Hippocampal formation (tissue), 2 donors: ENCODE measurements at places on chromosomes 13 and 19.

DNA sequence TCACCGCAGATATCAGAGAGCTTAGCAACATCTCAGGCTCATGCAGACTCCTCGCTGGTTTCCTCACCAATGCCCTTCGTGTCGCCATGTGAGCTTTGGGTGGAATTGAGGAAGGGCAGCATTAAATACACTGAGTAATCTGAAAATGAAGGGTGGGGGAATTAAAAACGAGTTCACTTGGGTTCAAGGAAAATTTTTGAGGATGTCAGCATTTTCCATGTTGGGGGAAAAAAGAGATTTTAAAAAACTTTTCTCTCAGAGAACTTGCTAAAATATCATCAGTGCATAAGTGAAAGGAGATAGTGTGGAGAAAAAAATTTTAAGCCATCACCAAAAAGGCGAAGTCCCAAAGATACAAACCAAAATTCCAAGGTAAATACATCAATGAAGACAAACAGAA is 359.3 kb downstream of the KCNRG start:
- DNase-seq, result no peak

- no peak for DNase-seq
These were observed 70.9 kb downstream of the TM9SF2 start for GRCh38 chr13:99572131-99572530.

DNA sequence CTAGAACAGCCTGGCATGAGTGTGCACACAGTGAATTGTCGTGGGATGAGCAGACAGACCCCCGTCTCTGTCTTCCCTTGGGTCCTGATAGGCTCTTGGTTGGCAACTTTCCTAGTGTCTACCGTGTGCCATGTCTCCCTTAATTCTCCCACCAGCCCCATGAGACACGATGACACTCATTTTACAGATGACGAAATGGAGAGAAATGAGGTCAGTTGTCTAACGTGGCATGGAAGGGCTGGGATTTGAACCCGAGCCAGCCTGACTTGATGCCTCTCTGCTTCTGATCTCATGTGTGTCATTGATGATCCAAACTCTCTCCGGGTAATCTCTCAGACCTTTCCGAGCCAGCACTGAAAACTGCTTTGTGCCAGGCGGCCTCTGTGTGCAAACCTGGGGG is 8.4 kb upstream of the KLK14 start:
- no peak for DNase-seq

DNA sequence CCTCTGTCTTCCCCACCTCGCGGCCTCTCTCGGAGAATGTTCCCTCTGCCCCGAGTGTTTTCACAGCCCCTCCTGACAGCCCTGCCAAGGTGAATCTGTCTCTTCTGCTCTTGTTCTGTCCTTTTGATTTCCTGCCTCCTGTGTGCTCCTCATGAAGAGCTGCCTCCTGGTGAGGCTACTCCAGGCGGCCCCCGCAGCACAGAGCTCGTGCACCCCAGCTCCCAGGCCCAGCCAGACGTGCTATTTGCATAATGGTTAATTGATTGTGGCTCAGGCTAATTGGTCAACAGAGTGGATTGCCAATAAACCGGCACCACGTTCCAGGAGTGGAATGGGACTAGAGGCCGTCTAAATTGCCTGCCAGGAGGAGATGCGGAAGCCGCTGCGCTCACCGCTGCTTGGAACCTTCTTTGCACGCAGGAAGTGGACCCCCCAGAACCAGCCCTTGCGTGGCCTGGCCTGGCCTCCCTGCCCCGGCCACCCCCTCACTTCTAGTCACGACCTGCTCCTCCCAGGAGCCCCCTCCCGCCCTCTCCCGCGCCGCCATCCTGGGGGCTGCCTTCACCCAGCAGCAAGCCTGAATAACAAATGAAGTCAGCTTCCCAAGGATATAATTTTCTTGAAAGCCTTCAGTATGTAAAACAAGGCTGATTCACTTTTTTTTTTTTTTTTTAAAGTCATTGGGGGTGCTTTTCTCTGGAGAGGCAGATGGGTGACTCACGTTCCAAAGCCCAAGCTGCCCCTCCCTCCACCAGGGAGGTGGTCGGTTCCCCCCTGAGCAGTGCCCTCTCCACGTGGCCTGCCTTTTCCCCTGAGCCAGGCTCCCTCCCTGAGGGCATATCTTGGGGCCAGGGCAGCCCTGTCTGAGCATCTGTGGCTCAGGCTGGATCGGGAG is 144.0 kb downstream of the KDM4B start:
- no peak for DNase-seq

- DNase-seq, result peak; percentile 64
These were observed 10.9 kb downstream of the APOC1 start for GRCh38 chr19:44925114-44925891.

- no peak for DNase-seq
These were observed 224.5 kb downstream of the EFNB2 start for GRCh38 chr13:106311004-106311403.

DNA sequence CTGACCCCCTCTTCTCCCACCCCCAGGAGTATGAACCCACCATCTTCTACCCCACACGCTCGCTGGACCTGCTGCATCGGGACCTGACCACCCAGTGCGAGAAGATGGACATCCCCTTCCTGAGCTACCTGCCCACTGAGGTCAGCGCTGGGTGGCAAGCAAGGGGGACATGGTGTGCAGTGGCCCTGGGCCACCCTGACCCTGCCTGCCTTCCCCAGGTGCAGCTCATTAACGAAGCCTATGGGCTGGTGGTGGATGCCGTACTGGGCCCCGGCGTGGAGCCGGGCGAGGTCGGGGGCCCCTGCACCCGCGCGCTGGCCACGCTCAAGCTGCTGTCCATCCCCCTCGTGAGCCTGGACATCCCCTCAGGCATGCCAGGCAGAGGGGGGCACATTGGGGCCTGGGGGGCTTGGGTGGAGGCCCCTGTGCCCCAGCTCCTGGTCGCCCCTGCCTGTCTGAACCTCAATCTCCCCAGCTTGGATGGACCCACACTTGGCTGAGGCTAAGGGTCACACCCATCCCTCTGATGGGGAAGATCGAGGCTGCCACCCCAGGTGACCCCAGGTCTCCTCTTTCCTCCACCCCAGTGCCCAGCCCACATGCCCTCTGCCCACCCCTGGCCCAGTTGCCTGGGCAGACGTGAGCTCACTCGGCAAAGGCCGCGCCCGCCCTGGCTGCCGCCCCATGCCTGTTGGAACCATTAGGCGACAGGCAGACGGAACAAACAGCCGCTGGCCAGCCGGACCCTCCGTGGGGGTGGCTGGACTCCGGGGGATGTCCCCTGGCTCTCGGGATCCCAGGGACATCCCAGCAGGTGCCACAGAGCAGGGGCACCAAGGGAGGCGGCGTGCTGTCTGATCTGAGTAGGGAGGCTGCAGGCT is 2.5 kb upstream of the CILP2 start:
- no peak for DNase-seq

GRCh38 chr13:113456116-113456702 is 2.9 kb upstream of the ADPRHL1 start:
- DNase-seq, result no peak

GRCh38 chr19:3721887-3722442 is 13.8 kb downstream of the TJP3 start:
- DNase-seq, result no peak

DNA sequence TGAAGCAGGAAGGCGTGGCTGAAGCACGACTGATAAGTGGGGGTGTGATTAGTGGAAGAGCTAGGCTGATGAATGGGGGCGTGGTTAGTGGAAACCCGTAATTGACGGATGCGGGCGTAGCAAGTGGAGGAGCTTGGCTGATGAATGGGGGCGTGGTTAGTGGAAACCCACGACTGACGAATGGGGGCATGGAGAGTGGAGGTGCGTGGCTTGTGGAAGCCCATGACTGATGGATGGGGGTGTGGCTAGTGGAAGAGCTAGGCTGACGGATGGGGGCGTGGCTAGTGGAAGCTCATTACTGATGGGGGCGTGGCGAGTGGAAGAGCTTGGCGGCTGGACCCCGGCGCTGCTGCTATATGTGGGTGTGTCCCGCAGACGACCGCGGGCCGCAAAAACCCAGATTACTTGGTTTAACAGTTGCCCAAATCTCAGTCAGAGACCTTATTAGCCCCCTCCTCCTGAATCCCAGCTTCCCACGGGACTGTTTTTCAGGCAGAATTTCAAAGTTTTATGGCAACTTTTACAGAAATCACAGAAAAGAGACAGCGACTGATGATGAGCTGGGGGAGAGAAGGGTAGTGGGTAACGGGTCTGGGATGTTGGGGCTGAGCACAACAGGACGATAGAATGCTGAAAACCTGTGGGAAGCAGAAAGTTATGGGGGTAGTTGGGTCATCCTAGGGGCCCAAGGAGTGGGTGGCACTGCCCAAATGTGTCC is 9.0 kb upstream of the MEIS3 start:
- DNase-seq, result peak; percentile 70

DNA sequence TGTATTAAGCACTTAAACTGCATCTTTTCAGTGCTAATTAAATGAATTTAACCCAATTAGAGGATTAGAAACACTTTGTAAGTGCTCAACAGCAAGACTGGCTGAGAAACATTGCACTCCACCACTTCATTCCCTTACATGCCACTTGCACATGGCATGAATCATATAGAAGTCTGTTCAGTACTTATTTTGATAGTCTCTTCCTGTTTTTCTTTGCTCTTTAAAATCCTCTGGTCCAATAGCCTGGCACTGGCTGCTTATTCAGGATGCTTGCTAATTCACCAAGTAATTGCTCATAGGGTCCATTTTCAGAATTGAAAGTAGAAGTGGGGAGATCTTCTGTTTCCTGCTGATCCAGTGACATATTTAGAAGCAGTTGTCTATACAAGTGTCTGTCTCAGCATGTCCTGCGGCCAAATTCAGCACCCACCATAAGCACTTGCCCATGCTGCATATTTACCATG is 900.1 kb downstream of the PCDH9 start:
- no peak for DNase-seq

DNA sequence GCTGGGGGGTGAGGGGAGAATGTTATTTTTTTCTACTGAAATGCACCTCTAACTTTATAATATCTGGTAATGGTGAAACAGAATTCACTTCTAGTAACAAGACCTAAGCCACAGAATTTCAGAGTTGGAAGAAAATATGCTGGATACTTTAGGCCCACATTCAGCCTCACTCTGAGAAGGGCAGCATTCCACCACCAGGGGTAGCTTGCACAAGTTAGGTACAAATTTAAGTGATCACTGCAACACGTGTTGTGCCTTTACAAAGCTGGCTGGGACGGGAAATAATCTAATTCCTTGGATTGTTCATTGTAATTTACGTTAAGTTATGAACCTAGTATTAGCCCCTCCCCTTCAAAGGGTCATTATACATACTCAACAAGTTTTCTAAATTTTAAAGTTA is 192.3 kb downstream of the RGCC start:
- DNase-seq, result no peak

DNA sequence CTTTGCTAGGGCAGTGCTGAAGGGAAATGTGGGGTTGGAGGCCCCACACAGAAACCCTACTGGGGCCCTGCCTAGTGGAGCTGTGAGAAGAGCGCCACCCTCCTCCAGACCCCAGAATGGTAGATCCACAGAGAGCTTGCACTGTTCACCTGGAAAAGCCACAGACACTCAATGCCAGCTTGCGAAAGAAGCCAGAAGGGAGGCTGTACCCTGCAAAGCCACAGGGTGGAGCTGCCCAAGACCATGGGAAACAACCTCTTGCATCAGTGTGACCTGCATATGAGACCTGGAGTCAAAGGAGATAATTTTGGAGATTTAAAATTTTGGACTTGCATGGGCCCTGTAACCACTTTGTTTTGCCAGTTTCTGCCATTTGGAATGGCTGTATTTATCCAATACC is 615.4 kb upstream of the MIR17HG start:
- no peak for DNase-seq

- DNase-seq, result no peak
These were observed 17.5 kb downstream of the SYDE1 start for GRCh38 chr19:15124572-15125231.

DNA sequence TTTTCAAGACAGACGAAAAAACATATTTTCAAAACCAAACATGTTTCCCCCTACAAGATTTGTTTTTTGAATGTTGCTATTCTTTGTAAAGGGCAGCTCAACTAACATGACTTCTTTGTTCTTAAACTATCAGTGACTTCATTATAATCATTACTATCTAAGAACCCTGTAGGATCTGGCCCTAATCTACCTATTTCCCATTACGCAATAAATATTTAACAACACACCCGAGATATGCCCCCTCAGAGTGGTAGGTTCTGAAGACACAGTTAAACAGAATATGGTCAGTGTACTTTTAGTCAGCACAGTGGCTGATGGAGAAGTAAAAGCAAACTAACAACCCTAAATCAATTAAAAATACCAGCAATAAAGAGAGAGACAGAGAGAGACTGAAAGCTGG is 186.9 kb downstream of the DIAPH3 start:
- no peak for DNase-seq

DNA sequence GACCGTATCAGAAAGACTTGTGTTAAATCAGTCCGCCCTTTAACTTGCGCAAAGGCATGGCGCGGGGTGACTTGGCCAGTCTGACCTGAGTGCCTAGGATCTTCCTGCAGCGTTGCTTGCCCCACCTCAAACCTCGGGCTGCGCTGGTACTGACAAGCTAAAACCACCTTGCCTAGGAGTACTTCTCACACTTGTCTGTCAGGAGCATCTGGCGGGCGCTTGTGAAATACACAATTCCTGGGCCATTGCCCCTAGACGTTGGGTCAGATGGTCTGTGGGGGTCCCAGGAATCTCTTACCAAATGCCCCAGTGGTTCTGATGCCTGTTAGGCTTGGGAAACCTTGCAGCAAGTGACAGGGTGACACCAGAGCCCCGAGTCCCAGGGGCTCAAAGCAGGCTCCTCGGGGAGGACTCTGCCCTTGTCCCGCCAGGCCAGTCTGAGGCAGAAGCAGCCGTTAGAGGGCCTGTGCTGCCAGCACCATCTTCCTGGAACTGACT is 12.9 kb downstream of the CEBPG start:
- no peak for DNase-seq

DNA sequence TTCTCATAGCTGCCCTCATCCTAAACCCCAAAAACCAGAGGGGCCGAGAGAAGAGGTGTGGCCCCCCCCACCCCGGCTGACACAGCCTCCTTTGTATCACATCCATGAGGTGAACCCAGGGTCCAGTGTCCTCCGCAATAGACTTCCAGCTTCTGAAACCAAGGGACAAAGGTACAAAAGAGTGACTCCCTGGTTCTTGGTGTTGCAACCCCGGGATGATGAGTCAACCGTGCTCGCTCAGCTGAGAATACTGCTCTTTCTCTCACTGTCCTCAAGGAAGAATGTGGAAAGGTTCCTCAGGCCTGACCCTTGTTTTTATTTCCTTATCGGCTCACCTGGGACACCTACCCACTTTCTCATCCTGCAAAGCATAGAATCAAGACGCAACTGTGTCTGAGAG is 5.5 kb downstream of the SLC15A1 start:
- no peak for DNase-seq

- DNase-seq, result no peak
These were observed 60.0 kb downstream of the VWA8 start for GRCh38 chr13:41900918-41901317.

GRCh38 chr13:66659701-66660467 is 570.3 kb downstream of the PCDH9 start:
- DNase-seq, result no peak

- DNase-seq, result no peak
These were observed 3.0 kb downstream of the MARK4 start for GRCh38 chr19:45254044-45254531.

DNA sequence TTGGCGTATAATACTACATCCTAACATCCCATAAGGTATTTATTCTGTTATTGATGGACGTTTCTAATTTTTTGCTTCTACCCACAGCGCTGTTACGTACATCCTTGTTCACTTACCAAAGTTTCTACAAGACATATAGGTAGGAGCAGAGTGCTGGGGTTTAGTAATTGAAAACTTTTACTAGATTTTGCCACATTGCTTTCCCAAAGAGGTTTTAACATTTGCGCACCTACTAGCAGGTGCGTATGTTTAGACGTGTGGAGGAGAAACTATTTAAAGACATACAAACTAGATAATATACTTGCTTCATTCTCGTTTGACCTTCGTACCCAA is 559 bp upstream of the RPL21 start:
- no peak for DNase-seq
